ENCODE measurements at places on chromosomes 16 and 17. TPM values are rescaled to one million over a fixed set of nuclear protein-coding genes. Genes with fewer than 3 reads are reported as not detected.

DNA sequence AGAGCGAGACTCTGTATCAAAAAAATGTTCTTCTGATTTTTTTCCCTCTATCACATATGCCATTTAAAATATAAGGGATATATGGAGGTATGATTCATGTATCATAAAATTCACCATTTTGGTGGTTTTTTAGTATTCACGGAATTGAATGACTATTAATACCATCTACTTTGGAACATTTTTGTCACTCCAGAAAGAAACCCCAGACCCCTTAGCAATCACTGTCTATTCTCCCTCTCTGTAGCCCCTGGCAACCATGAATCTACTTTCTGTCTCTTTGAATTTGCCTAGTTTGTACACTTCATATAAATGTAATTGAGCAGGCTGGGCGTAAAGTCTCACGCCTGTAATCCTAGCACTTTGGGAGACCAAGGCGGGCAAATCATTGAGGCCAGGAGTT is 75.9 kb downstream of the PRKCA start:
- DNase-seq = no peak

DNA sequence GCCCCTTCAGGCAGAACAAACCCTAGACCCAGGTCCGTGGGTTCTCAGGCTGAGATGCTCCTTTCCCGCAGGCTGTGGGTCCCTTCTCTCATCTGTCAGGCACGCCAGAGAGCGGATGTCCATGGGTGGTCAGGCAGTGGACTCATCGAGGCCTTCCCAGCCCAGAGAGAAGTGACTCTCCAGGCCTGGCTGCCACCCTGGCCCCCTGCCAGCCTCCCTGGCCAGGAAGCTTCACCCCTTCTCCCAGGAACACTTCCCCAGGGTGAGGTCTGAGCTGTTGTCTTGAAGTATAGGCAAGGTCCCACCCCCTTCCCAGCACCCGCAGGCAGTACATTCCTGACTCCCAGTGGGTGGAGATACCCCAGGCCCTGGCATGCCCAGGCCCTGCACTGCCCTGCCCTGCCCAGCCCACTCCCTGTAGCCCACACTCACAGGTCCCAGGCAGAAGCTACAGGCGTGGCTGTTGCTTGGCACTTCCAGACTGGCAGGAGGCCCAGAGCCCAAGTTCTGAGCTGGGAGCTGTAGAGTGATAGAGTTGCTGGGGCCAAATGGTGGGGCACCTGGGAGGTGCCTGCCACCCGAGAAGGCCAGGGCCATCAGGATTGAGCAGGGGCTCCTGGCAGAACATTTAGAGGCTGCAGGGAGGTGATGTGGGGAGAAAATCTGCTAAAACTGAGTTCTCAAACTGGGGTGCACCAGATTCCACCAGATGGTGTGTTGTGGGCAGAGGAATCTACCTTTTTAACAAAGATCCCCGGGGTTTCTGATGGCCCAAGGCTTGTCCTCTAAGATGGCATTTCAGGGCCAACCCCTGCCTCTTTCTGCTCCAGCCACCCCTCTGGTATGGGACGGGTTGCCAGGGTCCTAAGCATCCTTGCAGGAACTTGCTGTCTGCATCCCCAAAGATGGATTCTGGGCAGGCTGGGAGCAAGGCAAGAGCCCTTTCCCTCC is 6.7 kb downstream of the ITGA3 start:
- DNase-seq = peak; percentile 90

Gene ASIC2
- total RNA-seq = not detected

DNA sequence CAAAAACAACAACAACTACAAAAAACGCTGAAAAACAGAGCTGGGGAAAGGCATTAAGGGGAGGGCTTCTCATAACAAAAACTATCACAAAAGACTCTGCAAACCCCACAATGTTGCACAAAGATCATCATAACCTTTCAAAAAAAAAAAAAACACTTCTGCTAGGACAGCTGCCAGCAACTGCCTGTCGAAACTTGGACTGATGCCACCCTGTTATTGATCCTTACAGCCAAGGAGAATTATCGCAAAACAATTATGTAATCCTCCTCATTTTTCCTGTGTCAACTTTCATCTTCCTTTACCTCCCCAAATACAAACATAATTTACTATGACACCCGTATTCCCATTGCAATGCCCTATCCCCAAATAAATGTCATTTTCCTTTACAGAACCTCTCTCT is 9.3 kb downstream of the CCDC40 start:
- DNase-seq = no peak

- no peak for DNase-seq
Observed at GRCh38 chr17:83078378-83079351, 744 bp upstream of the METRNL start.

Gene SKAP1
- total RNA-seq = 0.70 TPM

- DNase-seq = peak; percentile 65
Observed at GRCh38 chr17:489758-490329, 137.2 kb upstream of the RPH3AL start.

Gene ADAM11
- total RNA-seq = 18.5 TPM

Gene TMC8
- 1.6 TPM for total RNA-seq

Gene TMC7
- total RNA-seq = 0.67 TPM

- no peak for DNase-seq
Observed at GRCh38 chr17:77606865-77607210, 351.7 kb upstream of the TNRC6C start.

DNA sequence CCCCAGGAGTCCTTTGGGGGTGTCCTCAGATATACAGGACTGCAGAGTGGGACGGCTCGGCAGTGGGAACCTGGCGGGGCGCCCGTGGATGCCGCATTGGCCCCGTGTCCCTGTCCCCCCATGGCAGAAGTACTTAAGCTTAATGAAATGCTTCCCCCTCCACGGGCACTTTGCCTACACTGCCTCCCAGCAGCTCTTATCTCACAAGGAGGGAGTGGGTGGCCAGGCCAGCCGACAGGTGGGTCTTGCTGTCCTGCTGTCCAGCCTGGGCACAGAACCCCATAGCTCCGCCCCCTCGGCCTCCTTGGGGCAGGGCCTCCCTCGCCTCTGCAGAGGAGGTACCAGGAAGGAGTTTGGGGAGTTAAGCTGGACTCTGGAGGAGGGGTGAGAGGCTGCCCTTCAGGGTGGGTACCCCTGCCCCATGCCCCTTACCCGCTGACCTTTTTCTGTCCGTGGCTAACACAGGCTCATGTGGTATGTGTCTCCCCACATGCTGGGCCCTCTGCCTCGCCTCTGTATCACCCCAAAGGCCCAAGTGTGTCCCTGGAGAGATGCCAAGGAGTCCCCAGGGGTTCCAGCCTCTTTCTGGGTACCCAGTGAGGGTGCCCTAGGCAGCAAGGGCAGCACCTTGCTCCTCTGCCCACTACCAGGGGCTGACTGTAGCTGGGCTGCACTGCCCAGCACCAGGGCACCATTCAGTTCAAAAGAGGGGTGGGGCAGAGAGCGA is 8.7 kb downstream of the THRA start:
- DNase-seq = peak; percentile 84

Gene WFDC1
- 1.4 TPM for total RNA-seq

DNA sequence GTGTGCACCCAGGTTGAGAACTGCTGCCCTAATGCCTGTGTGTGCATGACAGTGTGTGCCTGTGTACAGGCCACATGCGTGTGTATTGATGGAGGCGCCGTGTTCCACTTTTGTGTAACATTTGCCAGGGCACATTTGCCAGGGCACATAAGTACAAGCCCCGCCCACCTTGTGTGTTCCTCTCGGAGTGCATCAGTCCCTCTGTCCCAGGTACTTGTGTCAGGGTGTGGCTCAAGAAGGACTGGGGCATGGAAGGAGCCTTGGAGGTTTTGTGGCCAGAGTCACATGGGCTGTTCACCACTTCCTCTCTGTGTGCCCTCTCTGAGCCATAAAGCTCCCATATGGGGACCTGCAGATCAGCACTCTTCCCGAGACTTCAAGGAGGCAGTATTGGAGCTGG is 73.9 kb downstream of the MRM1 start:
- no peak for DNase-seq

Gene RAB11FIP4
- total RNA-seq = 12.0 TPM

- DNase-seq = no peak
Observed at GRCh38 chr17:48520631-48521079, 10.2 kb downstream of the HOXB1 start.

Gene P2RX1
- total RNA-seq = 0.08 TPM

DNA sequence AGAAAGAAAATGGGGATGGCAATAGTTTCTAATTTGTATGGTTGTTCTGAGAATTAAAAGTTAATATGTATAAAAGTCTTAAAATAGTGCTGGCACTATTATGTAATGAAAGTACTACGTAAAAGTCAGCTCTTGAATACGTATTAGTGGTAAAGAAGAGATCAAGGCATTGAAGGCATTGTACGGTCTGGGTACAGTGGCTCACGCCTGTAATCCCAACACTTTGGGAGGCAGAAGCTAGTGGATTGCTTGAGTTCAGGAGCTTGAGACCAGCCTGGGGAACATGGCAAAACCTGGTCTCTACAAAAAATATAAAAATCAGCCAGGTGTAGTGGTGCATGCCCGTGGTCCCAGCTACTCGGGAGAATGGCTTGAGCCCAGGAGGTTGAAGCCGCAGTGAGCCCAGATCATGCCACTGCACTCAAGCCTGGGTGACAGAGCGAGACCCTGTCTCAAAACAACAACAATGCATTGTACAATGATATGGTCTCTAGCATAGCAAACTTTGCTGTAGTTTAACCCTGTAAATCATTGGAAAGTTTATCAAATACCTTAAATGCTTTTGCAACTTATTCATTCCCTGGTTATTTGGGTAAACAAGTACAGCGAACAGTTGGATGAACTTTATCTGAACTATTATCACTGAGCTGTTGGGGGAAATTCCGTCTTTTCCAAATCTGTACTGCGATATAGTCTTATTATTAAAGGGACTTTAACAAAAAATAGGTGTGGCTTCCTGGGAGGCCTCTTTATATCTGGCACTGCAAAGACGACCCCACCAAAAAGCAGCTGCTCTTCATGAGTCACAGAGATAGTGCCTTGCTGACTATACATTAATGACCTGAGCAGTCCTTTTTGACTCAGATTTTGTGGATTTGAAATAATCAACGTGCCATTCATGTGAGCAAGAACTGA is 73.6 kb downstream of the GPRC5B start:
- no peak for DNase-seq

GRCh38 chr17:57948555-57949420 is 6.4 kb downstream of the CUEDC1 start:
- no peak for DNase-seq

GRCh38 chr16:28596840-28597691 is at the start of gene SULT1A2:
TSS of gene SULT1A2 (minus strand) at chr16:28597050. CDS start at chr16:28595930, 1,120 bp downstream.
- DNase-seq = no peak

Gene TBC1D3G
- total RNA-seq = not detected

DNA sequence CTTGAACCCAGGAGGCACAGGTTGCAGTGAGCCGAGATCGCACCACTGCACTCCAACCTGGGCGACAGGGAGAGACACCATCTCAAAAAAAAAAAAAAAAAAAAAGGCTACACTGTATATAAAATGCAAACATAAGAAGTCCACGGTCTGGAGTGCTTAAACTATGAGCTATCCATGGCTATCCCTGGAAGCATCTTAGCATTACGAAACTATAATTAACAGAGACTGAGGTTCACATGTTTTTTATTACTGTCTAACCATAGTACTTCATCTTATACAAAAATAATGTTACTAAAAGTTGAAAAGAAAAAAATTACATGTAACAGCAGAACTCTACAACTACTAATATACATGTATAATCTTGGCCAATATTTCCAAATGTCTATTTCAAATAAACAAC is 32.8 kb downstream of the HELZ start:
- DNase-seq = no peak

GRCh38 chr17:71147906-71148305 is 972.9 kb upstream of the SOX9 start:
- no peak for DNase-seq

GRCh38 chr17:35080536-35080935 is 17.0 kb upstream of the RFFL start:
- DNase-seq = no peak

Gene KRT40
- total RNA-seq = not detected

Gene TCAP
- 5,900 TPM for total RNA-seq

Gene TUBG1
- 49.1 TPM for total RNA-seq

- peak; percentile 47 for DNase-seq
Observed at GRCh38 chr16:1614456-1615102, 2.4 kb downstream of the CRAMP1 start.

GRCh38 chr17:33266116-33266515 is 27.0 kb downstream of the ASIC2 start:
- no peak for DNase-seq

- no peak for DNase-seq
Observed at GRCh38 chr16:15925631-15926030, 23.8 kb upstream of the ABCC1 start.

DNA sequence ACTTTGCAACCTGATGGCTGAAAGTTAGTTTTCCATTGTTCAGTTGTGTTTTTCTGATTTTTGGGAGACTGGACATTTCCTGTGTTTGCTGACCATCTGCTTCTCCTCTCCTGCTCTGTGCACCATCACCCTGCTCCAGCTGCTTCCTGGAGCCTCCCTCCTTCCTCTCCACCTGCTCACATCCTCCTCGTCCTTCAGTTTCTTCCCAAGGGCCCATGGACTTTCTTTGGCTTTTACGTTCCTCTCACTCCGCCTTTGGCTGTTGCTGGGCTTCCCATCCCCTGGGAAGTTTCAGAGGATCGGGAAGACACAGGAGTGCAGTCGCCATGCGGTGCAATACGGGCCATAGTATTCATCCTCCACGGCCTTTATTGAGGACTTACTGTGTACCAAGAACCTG is 61.6 kb downstream of the TNFRSF13B start:
- DNase-seq = no peak

Gene CACNA1H
- 4.2 TPM for total RNA-seq

DNA sequence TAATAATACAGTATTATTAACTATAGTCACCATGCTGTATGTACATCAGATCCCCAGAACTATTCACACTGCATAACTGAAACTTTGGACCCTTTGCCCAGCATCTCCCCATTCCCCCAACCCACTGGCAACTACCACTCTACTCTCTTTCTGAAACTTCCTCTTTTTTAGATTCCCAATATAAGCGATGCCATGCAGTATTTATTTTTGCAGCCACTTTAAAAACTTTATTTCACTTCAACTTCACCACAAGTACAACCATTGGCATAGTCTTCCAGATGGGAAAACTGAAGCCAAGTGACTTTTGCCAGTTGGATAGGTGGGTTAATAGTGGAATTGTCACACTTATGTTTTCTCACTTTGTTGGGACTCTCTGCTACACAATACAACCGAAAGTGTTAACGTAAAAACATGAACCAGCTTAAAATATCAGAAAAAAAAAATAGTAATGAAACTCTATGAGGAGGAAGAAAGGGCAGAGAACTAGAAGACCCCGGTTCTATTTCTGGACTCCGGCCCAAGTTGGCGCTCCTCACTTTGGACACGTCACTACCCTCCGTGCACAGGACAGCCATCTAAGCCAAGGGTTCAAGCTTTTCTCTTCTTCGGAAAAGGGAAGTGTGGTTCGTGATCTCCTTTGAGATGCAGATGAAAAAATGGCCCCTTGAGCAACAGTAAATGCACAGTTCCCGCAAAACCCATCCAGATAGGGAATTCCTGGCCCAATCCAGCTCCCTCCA is 743 bp downstream of the SHCBP1 start:
- DNase-seq = no peak

All from Right ventricle myocardium superior (tissue), 1 donor.